Dermis lymphatic vessel endothelial cell (primary cell): ENCODE measurements at places on chromosomes 6 and 20. TPM values are rescaled to one million over a fixed set of nuclear protein-coding genes. Genes with fewer than 3 reads are reported as not detected.

The NKAPL gene
- 0.26 and 0.43 TPM in 2 replicates for total RNA-seq

The HSPA1A gene
- total RNA-seq = 78.6 and 81.2 TPM in 2 replicates

The GGTLC1 gene
- not detected in 2 replicates for total RNA-seq

The TP53INP2 gene
- 2.4 and 2.7 TPM in 2 replicates for total RNA-seq

The MAFB gene
- 3.0 and 4.7 TPM in 2 replicates for total RNA-seq

The BNIP5 gene
- not detected in 2 replicates for total RNA-seq

The AVP gene
- total RNA-seq = not detected in 2 replicates

The SLC23A2 gene
- total RNA-seq = 17.3 and 24.8 TPM in 2 replicates

The SOX4 gene
- total RNA-seq = 65.5 and 107 TPM in 2 replicates

The GFRAL gene
- not detected in 2 replicates for total RNA-seq

The PDYN gene
- not detected in 2 replicates for total RNA-seq

The SHLD1 gene
- total RNA-seq = 4.2 and 4.7 TPM in 2 replicates

The SCRT2 gene
- not detected in 2 replicates for total RNA-seq

The TLDC2 gene
- 0.09 and 0.11 TPM in 2 replicates for total RNA-seq

The DTNBP1 gene
- total RNA-seq = 7.8 and 10.8 TPM in 2 replicates

The C4A gene
- 1.0 and 1.3 TPM in 2 replicates for total RNA-seq

The PRPH2 gene
- total RNA-seq = 0.69 and 0.87 TPM in 2 replicates

The GSTA3 gene
- not detected in 2 replicates for total RNA-seq

The RHAG gene
- total RNA-seq = 0.09 and 0.11 TPM in 2 replicates

The ASIP gene
- total RNA-seq = not detected in 2 replicates

The KHDRBS2 gene
- total RNA-seq = not detected in 2 replicates

The CCN5 gene
- under 0.01 TPM in 1 of 2 replicates, not detected in the other for total RNA-seq

The SMPDL3A gene
- total RNA-seq = 2.4 and 3.1 TPM in 2 replicates

The TDP2 gene
- total RNA-seq = 17.3 and 23.7 TPM in 2 replicates

The ISM1 gene
- total RNA-seq = not detected in 2 replicates

The CEP43 gene
- total RNA-seq = 8.1 and 12.2 TPM in 2 replicates

The HLA-DMB gene
- 0.22 and 0.34 TPM in 2 replicates for total RNA-seq

The CD40 gene
- total RNA-seq = 10.4 and 21.0 TPM in 2 replicates

The GSTA2 gene
- not detected in 2 replicates for total RNA-seq

The LGSN gene
- total RNA-seq = not detected in 2 replicates

The MKKS gene
- 4.2 and 4.6 TPM in 2 replicates for total RNA-seq

The IRF4 gene
- total RNA-seq = not detected in 2 replicates

The RGS17 gene
- 2.8 and 5.5 TPM in 2 replicates for total RNA-seq

The SLC22A23 gene
- 53.5 and 67.6 TPM in 2 replicates for total RNA-seq

The OPRL1 gene
- 1.6 and 2.2 TPM in 2 replicates for total RNA-seq

The VGLL2 gene
- total RNA-seq = not detected in 2 replicates
